ENCODE measurements at places on chromosomes 12 and 14.

GRCh38 chr14:73238941-73239340, 1.6 kb downstream of the PAPLN start:
- DNase-seq, result no peak

GRCh38 chr12:66453844-66454243, 151.6 kb downstream of the HELB start:
- DNase-seq, result no peak

DNA sequence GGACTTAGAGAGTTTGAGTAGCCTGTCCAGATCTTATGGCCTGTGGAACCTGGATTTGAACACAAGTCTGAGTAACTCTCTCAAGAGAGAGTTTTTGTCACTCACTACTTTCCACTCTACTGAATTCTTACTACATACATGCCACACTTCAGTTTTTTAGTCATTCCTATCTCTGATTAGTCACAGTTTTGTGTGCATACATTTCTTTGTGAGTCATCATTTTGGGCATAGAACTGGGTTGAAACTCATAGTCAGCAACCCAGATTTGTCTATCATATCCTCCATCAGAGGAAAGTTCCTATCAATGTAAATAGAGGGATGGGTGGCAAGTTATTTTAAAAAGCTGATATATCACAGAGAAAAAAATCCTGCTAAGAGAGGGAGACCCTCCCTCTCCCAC, 42.9 kb downstream of the FLRT2 start:
- no peak for DNase-seq

DNA sequence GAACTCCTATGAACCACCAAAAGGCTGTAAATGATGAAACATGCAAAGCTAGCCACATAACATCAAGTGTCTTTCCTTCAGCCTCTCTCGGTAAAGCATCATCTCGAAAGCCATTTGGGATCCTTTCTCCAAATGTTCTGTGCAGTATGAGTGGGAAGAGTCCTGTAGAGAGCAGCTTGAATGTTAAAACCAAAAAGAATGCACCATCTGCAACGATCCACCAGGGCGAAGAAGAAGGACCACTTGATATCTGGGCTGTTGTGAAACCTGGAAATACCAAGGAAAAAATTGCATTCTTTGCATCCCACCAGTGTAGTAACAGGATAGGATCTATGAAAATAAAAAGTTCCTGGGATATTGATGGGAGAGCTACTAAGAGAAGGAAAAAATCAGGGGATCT, 61.2 kb downstream of the ATG14 start:
- no peak for DNase-seq

- peak; percentile 48 for DNase-seq
Measured at GRCh38 chr14:100406505-100407131, 83.5 kb downstream of the SLC25A47 start.

DNA sequence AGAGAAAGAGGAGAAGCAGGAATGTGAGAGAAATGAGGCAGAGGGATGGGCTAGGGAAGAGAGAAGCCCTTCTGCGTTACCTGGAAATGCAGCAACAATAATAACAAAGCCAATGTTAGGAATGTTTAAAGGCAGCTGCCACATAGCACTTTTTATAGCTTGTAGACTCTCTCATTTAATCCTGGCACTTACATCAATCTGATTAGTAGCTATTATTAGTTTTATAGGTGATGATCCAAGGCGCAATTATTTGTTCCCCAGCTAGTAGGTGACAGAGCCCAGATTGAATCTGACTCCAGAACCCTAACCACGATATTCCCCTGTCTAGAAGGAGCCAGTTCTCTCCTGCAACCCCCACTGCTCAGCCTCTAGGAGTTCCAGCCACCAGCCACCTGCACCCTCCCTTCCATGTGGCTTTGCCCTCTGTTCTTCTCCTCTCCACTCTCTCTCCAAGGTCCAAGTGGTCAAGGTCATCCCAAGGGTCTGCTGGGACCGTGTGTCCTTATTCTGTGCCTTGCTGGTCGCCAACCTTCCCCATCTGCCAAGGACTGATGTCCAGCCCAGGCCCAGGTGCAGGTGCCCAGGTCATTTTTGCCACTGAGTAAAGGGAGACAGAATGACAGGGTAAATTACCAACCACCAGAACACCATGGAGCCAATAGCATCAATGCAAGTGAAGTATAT, 29.4 kb upstream of the CIPC start:
- no peak for DNase-seq

- DNase-seq, result no peak
Measured at GRCh38 chr12:51662728-51663154, 71.7 kb downstream of the SCN8A start.

GRCh38 chr14:95236221-95236620, 78.9 kb upstream of the DICER1 start:
- DNase-seq, result no peak

GRCh38 chr14:23101213-23101970, 3.4 kb downstream of the CIROP start:
- DNase-seq, result no peak

GRCh38 chr12:16602412-16602811, 3.5 kb downstream of the LMO3 start:
- no peak for DNase-seq
